ENCODE measurements at places on chromosomes 3 and 15. TPM values are rescaled to one million over a fixed set of nuclear protein-coding genes. Genes with fewer than 3 reads are reported as not detected.

GRCh38 chr3:18964640-18965039, 183.7 kb upstream of the KCNH8 start:
- no peak for DNase-seq

GRCh38 chr15:73892446-73893226, 19.3 kb downstream of the TBC1D21 start:
- DNase-seq: no peak

DNA sequence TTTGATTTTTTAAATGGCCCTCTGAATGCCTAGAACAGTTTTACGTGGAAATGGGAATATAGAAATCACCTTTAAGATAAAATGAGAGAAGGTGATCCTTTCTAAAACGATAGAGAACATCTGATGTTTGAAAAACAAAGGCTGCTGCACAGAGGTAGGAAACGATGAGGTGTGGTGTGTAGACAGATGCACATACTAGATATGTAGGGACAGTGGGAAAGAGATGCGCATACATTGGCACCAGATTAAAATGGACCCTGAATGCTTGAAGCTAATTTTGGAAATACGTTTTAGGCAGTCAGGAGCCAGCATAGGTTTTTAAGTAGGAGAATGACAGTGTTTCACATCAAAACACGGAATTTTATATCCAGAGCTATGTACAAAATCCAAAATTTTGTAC, 29.0 kb downstream of the MAP6D1 start:
- DNase-seq: no peak

ARL8B gene
- total RNA-seq: 92.3 TPM

TMC3 gene
- 0.43 TPM for total RNA-seq

- DNase-seq: no peak
Observed at GRCh38 chr3:134419960-134420321, 45.7 kb upstream of the AMOTL2 start.

GRCh38 chr3:170226426-170226960, 4.3 kb downstream of the PRKCI start:
- DNase-seq: no peak

RCCD1 gene
- 9.5 TPM for total RNA-seq

SLC6A1 gene
- 5.7 TPM for total RNA-seq

SUSD5 gene
- 2.3 TPM for total RNA-seq

DNA sequence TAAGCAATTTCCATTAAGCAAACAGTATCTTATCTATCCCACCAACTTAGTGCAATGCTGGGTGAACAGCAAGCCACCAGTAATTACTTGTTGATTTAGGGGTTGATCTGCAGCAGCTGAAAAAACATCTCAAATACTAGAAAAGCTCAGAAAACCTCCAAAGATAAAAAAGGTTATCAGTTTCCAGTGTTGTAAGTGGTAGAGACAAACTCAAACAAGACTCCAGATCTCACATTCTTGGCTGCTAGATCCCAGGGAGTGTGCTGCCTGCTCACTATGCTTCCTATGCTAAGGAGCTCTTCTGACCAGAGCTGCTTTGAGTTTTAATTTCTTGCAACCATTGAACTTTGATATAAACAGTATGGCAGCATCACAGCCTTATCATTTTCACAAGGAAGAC, 11.3 kb downstream of the B3GALNT1 start:
- DNase-seq: no peak

DNA sequence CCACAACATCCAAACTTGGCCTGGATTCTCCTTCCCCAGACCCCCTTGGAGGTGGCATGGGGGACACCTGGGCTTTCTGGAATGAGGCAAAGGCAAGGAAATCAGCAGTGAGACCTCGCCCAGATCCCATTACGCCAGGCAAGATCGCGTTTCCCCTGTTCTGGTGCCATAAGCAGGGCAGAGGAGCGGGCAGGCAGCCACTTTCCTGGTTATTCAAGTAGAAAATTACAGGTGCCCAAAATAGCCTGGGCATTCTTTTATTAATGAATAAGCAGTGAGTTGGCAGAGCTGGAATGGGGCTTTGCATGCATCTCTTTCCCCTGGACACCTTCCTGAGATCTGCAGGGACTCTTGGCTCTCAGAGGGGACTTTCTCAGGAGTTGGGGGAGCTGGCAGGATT, 31.5 kb upstream of the FAM107A start:
- DNase-seq: no peak

CCRL2 gene
- 1.5 TPM for total RNA-seq

GRCh38 chr3:125214738-125215137, 2.2 kb upstream of the SLC12A8 start:
- no peak for DNase-seq

DNA sequence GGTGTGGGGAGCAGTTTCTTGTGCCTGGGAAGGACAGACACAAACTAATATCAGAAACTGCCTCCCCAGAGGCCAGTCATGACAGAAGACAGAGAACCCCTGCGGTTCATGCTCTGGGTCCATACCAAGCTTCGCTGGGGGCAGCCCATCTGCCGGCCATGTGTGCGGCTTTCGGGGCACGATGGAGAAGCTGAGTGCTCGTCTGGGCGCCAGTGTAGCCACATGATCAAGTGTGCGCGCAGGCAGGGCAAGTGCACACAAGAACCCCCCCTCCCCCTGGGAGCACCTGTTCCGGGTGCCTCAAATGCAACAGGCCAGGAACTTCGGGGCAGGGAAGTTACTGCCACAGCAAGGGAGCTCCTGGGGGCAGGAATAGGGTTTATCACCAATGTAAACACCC, 1.8 kb downstream of the ADAMTS17 start:
- DNase-seq: no peak

DNA sequence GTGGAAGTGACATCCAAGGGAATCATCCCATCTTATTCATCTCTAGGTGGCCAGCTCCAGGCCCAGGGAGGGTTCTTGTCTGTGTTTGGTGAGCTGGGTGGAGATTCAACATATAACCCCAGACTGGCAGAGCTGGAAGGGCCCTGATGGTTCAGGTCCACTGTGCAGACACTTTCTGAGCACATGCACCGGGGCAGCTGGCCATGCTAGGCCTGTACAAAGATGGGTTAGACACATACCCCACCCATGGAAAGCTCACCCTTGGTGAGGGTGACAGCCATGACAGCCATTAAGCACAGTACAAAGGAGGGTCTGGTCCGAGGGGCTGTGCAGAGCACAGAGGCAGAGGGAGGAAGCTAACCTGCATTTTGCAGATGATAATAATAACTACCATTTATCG, 100.4 kb downstream of the CORO2B start:
- DNase-seq: no peak

RETNLB gene
- total RNA-seq: not detected

CLASP2 gene
- 32.6 TPM for total RNA-seq

GRCh38 chr3:118729546-118729945, 305.1 kb downstream of the IGSF11 start:
- no peak for DNase-seq

DNA sequence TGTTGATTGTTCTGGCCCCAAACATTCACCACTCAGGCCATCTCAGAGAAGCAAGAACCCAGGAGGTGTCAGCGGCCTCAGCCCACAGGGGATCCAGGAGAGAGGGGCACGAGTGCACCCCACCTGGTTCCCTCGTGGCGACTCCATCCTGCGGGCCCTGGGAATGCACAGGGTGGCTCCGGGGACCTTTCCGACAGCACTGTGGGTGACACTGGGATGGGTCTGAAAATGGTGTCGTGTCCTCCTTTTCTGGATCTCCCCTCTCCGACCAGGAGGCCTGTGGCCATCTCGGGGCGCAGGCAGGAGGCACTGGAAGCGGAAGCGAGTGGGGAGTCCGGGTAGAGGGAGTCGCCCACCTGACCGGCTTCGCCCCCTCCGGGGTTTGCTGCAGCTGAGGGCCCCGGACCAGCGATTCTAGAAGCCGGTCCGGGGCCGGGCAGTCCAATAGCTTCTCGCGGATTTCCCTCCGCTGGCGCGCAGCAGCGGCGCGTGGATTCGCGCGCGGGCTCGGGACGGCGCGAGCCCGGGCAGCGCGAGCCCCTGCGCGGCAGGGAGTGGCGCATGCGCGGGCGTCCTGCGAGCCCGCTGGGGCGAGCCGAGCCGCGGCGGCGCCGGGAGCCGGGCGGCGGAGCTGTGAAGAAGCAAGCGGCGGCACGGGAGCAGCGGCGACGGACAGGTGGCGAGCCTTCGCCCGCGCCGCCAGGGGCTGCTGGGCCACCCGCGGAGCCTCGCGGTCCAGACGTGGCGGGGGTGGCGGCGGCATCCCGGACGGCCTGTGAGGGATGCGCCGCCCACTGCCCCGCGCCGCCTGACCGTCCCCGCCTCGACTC, at the start of gene DOCK3:
Gene DOCK3 (plus strand): TSS at position 579 of the 830 bp plus-strand sequence. CDS start 337 bp downstream, outside the sequence.
- peak; percentile 92 for DNase-seq

GRCh38 chr15:99702895-99703602, 30.2 kb downstream of the LYSMD4 start:
- no peak for DNase-seq

DNA sequence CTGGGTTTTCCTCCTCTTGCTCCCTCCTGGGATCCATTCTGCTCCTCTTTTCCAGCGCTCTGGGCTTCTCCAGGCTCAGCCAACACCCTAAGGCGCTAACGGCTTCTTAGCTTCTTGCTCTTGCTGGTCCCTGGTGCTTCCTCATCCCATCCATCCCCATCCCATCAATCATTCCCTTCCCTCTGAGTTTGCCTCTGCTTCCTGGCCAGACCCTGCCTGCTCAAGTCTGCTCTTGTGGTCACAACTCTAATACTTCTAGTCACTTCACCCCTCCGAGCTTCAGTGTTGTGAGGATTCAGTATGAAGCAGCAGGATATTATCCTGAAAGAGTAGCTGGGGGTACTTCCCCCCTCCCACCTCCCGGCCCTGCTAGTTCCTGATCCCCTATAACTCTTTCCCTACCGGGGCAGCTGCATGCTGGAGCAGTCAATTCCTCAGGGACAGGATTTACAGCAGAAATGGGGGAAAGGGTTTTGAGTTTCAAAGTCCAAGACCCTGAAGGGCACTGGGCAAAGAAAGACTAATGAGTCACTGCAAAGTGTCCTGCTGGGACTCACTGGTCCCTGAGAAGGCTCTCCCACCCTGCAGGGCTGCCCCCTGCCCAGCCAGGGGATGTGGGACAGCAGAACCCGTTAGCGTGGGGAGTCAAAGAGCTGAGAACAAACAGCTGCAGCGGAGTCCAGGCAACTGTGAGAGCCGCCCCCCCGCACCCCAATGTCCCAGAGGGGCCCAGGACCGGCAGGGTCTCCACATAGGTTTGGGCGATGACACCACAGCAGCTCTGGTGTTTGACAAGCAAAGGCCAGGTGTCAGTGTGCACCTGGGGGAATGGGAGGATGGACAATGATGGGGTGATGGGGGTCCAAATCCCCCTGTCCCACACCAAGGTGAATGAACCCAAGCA, 2.3 kb upstream of the SYNM start:
- no peak for DNase-seq

- DNase-seq: no peak
Observed at GRCh38 chr15:66839506-66840112, 137.6 kb downstream of the SMAD6 start.

PCSK6 gene
- 40.5 TPM for total RNA-seq

ZNF774 gene
- 2.1 TPM for total RNA-seq

DNA sequence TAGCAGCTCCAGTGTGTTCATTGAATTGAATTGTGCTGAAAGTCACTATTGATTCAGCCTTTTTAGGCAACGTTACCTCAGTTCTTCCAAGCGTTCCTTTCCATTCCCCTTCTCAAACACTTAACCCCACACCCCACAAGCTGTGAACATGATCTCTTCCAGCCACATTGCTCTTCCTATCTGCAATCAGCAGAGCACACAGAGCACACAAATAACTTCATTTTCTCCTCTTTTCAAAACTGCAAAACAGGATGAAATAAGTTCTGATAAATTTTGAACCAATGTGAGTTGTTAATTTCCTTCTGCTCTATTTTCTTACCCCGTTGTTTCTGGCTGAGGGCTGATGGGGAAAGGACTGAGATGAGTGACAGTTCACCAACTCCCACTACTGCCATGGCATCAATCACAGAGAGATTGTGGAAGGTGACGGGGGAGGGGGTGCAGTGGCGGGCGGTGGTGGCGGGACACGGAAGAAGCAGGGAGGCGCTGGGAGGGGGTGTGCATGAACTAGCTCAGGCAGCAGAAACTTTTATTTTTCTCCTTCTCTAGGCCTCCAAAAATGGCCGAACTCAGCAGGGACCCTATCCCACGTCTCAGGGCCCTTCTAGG, 147.2 kb downstream of the SSR3 start:
- DNase-seq: no peak

ST8SIA2 gene
- 0.87 TPM for total RNA-seq

DNA sequence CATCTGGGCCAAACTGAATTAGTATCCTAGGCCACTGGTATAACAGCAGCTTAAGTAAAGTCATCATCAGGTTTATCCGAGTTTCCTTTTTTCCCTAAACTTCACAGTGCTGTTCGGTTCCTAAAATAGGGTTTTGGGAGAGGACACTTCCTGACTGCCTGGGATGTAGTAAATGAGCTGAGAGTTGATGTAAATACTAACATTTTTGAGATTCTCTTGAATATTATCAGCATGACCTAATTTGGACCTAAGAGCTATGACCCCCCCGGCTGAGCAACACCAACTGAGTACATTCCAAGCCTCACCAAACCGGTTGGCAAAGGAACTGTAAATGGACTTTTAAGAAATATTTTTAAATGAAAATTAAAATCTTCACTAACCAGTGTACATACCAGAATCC, 78.8 kb downstream of the IL5RA start:
- peak; percentile 13 for DNase-seq

STAC gene
- total RNA-seq: 0.13 TPM

GRCh38 chr3:127645371-127646015, 16.5 kb downstream of the PODXL2 start:
- DNase-seq: no peak

CAMP gene
- not detected for total RNA-seq

DNA sequence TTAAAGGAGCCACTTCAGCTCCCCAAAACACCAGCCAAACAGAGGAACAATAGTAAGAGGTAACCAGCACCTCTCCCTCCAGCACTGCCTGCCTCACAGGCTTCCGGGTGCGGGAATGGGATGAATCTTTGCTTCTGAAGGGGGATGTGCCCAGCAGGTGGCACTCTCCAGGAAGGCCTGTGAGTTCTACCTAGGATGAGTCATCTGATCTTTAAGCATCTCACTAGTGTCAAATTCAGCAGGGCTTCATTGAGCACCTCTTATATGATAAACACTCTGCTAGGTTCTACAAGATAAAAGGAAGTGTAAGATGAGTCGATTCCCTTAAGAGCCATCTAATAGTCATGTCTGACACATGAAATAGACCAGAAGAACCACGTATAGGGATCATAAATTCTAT, 237.4 kb upstream of the UMPS start:
- peak; percentile 76 for DNase-seq
